ENCODE measurements at places on chromosomes 6 and 20.

GRCh38 chr20:38286586-38287531 lies 17.1 kb upstream of the BPI start:
- DNase-seq = peak; percentile 16

DNA sequence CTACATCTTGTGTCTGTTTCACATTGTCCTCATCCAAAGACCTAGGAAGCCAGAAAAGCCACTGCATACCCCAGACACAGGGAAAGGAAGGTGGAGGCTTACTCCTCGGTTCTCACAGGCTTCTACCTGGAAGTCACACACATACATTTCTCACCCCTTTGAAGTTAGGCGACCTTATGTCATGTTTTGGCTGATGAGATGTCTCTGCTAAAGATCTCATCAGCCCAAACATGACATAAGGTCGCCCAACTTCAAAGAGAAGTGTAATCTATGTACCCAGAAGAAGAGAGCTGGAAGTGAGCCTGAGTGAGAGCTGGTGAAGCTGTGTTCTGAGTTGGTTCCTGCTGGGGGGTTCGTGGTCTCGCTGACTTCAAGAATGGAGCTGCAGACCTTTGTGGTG lies 47.5 kb upstream of the SLC22A23 start:
- no peak for DNase-seq

GRCh38 chr6:37085198-37085597 lies 79.7 kb downstream of the FGD2 start:
- no peak for DNase-seq

DNA sequence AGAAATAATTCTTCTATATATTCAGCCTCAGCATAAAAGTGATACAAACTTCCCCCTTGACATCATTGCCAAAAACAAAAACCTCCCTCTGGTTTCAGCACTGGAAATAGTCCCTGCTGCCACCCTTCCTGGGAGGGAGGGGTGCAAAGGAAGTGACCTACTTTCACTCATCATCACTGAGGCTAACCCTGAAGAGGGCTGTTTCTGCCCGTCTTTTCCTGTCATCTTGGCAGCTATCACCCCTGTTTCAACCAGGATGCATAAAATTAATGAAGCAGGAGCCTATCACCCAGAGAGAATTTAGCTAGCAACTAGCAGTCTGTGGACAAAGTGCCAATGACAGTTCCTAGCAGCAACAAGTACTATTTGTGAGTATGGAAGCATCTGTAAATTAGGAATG lies 397.8 kb downstream of the LAMA2 start:
- DNase-seq = no peak

- no peak for DNase-seq
Observed at GRCh38 chr6:117771403-117771802, 96.1 kb downstream of the NUS1 start.

DNA sequence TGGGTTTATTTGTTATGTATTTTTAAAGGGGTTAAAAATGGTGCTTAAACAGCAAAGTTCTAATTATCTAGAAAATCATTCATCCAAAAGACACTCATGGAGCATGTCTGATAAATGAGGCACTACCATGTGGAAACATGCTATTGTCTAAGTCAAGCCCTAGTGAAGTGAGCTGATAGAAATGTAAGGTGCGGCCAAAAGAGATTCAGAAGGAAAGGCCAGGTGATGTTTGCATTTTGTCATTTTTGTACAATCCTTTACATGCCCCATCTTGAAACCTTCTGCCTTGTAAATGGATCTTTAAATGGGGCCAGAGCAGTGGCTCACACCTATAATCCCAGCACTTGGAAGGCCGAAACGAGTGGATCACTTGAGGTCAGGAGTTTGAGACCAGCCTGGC lies 77.3 kb downstream of the PLCG1 start:
- no peak for DNase-seq

GRCh38 chr6:2258112-2258511 lies 12.7 kb upstream of the GMDS start:
- DNase-seq = no peak

DNA sequence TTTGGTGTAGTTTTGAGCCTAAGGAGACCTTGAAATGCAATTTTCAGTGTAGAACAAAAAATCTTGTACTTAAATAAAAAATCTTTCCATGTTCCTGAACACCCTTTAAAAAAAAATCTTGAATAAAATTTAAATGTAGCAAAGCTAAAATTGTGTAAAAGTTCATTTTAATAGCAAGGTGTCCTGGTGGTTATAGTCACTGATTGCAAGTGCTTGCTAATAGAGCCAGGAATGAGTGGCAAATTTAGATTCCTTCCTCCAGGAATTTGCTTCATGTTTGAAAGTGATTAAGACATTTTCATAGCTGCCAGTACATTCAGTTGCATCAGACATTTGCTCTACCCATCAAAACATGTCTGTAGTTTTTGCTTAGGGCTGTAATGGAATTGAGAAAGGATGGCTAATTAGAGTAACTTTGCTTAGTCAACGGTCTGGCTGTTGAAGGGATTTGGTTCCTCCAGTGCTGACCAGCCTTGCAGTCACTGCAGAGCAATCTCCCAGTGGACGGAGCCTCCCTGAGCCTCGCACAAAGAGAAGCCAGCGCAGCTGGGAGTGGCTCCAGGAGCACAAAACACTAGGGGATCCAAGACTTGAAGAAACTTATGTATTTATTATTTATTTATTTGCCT lies 36.5 kb downstream of the AKAP12 start:
- no peak for DNase-seq

DNA sequence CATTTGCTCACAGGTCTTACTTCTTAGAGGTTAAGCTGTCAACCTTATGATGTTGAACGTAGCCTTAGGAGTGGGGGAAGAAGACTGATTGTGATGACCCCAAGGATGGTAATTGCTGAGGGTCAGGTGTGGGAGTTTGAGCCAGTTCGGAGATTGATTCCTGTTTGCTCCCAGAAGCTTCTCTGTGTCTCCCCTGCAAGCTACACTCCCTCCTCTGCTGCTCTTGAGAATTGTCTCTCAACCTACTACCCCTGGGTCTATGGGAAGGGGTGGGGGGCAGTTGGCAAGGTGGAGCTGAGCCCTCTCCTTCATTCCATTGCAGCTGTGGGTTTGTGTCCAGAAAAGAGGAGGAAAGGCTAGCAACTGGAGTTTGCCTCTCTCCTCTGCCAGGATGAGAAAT lies 113.8 kb downstream of the PLEKHG1 start:
- DNase-seq = no peak

GRCh38 chr6:32868257-32868788 lies 14.3 kb downstream of the PSMB9 start:
- DNase-seq = peak; percentile 55

- no peak for DNase-seq
Observed at GRCh38 chr6:85129881-85130280, 320.0 kb upstream of the NT5E start.

- DNase-seq = no peak
Observed at GRCh38 chr6:13248584-13248985, 79.8 kb downstream of the TBC1D7 start.
